Articular chondrocyte of knee joint (primary cell): ENCODE measurements at places on chromosomes 5 and 9. TPM values are rescaled to one million over a fixed set of nuclear protein-coding genes. Genes with fewer than 3 reads are reported as not detected.

INSL6 gene
- total RNA-seq, result not detected in 2 replicates

PAPPA gene
- 16.3 and 52.5 TPM in 2 replicates for total RNA-seq

SLC25A46 gene
- 101 and 110 TPM in 2 replicates for total RNA-seq

FCHO2 gene
- total RNA-seq, result 20.3 and 21.2 TPM in 2 replicates

PDZD2 gene
- total RNA-seq, result 0.13 and 0.76 TPM in 2 replicates

AIF1L gene
- total RNA-seq, result 0.22 and 0.26 TPM in 2 replicates

PHYHD1 gene
- 9.1 and 10.3 TPM in 2 replicates for total RNA-seq

SPINK7 gene
- total RNA-seq, result not detected in 2 replicates

GABRA1 gene
- total RNA-seq, result not detected in 2 replicates

ZFP2 gene
- total RNA-seq, result 2.1 and 3.1 TPM in 2 replicates

C5orf52 gene
- not detected in 2 replicates for total RNA-seq

GLRX gene
- total RNA-seq, result 141 and 196 TPM in 2 replicates

CARTPT gene
- not detected in 2 replicates for total RNA-seq

FAXDC2 gene
- total RNA-seq, result 16.5 and 22.5 TPM in 2 replicates

WDR31 gene
- total RNA-seq, result 2.9 and 3.2 TPM in 2 replicates

FOXD4L3 gene
- not detected in 2 replicates for total RNA-seq

LCN1 gene
- not detected in 2 replicates for total RNA-seq

MCIDAS gene
- 0.22 and 0.39 TPM in 2 replicates for total RNA-seq

LCN15 gene
- not detected in 2 replicates for total RNA-seq

SVEP1 gene
- 63.7 and 89.5 TPM in 2 replicates for total RNA-seq

PCDHGC3 gene
- total RNA-seq, result 122 and 161 TPM in 2 replicates

ZNF169 gene
- total RNA-seq, result 5.9 and 6.8 TPM in 2 replicates

ODF2 gene
- total RNA-seq, result 26.8 and 31.6 TPM in 2 replicates

CCNB1 gene
- total RNA-seq, result 69.0 and 101 TPM in 2 replicates

TAS2R1 gene
- total RNA-seq, result not detected in 2 replicates

ZNF474 gene
- 0.22 and 0.26 TPM in 2 replicates for total RNA-seq

IFNA7 gene
- total RNA-seq, result not detected in 2 replicates

SLCO4C1 gene
- total RNA-seq, result not detected in 2 replicates

XPA gene
- 12.5 and 15.4 TPM in 2 replicates for total RNA-seq

SEMA4D gene
- 1.2 and 1.3 TPM in 2 replicates for total RNA-seq

MARCHF3 gene
- 3.8 and 4.1 TPM in 2 replicates for total RNA-seq

PCDHGB5 gene
- 27.7 and 35.0 TPM in 2 replicates for total RNA-seq

CKMT2 gene
- total RNA-seq, result 0.39 TPM in 1 of 2 replicates, not detected in the other

DMRT3 gene
- not detected in 2 replicates for total RNA-seq

CDKN2B gene
- 2.5 and 5.9 TPM in 2 replicates for total RNA-seq

SPATA31A3 gene
- not detected in 2 replicates for total RNA-seq

SLCO6A1 gene
- total RNA-seq, result not detected in 2 replicates

CAMK4 gene
- total RNA-seq, result 0.11 and 0.91 TPM in 2 replicates

DDX4 gene
- not detected in 2 replicates for total RNA-seq

OBP2B gene
- not detected in 2 replicates for total RNA-seq

MYOT gene
- not detected in 2 replicates for total RNA-seq

ROPN1L gene
- total RNA-seq, result 0.26 and 0.32 TPM in 2 replicates

SLC25A2 gene
- total RNA-seq, result 0.32 and 0.39 TPM in 2 replicates

ANXA1 gene
- 801 and 829 TPM in 2 replicates for total RNA-seq
